ENCODE measurements at places on chromosomes 7 and 10.
A peak's percentile ranks its signal among the peaks of the same experiment; 100 is the strongest.

GRCh38 chr7:68821846-68822245, 776.4 kb upstream of the AUTS2 start:
- DNase-seq: no peak

GRCh38 chr10:98610301-98610700, 163.6 kb upstream of the HPS1 start:
- DNase-seq: no peak

- DNase-seq: no peak
Measured at GRCh38 chr10:70337201-70337651, 45.2 kb downstream of the LRRC20 start.

DNA sequence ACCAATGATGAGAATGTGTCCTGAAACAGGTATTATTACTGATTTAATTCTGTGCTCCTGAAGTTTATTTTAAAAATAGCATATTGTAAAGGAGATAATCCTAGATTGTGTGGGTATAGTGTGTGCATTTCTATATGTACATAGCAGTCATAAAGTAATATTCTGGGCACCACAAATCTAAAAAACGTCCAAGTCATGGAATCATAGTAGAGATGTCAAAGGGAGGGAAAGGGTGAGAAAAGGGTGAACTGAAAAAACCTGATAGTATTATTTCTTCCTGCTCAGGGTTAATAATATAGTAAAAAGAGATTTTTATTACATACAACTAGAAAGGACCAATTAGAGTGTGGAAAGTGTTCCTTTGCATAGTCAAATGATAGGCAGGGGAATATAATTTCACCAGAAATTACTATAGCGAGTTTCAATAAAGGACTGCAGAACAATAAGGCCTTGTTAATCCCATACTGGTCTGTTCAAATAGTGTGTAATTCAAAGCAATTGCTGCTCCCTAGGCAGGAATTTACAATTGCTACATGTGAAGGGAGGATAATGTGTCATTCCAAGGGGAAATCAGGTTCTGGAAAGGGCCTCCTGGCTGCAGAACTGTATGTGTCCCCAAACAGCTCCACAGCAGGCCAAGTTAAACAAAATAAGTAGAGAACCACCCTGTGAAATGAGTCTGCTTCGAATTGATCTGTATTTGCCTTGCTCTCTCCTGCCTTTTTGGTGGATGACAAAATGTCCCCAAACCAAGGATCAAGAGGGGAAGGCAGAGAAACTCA, 42.5 kb upstream of the KMT2E start:
- DNase-seq: no peak

GRCh38 chr7:148464947-148465346, 125.6 kb upstream of the C7orf33 start:
- DNase-seq: no peak

DNA sequence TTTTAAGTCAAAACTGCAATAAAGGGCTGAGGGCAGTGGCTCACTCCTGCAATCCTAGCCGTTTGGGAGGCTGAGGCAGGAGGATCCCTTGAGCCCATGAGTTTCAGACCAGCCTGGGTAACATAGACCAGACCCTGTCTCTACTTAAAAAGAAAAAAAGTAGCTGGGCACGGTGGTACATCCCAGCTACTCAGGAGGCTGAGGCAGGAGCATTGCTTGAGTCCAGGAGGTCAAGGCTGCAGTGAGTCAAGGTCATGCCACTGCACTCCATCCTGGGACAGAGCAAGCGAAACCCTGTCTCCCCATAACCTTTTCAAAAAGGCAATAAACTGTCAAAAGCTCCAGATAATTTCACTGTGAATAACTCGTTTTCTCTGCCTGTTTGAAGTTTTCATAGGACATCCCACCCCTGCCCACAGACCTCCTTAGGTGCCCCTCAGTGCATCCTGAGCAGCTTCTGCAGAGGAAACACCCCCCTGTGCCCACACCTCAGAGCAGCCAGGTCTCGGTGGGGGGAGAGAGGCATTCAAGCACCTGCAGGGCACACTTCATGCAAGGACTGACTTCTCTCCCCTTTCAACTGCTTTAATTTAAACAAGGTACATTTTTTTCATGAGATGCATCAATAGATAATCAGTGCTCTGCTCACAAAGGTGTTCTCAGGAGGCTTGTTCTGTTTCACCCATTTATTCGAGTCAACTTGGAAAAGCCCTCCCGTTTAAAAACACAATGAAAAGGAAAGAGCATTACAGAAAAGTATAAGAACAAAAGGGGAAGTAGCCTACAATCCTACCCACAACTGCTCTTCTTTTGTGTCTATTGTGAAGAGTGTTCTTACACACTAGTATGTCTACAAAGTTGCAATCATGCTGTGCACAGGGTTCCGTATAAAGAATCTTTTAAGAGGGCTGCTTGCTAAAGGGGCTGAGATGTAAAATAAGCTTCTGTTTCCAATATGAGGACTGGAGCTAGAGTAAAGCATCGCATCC, 104.9 kb downstream of the KMT2E start:
- no peak for DNase-seq

DNA sequence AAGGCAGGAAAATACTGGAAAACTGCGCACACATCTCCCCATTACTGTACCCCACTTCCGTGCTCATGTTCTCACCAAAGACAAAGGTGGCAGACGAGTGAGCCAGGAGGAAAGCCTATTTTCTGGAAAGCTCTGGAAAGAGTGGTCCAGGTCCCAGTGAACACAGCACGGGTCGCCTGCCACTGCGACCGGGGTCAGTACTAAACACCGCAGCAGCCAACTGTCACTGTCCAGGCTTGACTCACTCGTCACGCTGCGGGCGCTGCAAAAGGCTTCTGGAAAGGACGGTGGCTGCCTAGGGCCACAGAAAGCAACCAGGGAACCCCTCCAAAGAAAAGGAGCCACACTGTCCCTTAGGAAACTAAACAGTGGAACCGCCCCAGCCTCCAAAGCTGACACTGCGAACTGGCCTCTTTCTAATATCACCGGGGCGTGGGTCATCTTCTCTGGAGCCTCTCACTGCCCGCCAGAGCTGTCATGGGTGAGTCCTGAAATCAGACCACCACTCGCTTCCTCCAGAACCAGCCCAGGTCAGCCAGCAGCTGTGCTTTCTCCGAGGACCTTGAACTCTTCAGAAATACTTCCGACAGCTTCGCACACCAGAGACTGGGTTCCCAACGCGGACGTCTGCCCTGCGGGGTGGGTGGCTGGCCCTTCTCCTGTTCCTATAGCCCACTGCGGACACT, 4.0 kb downstream of the RADIL start:
- DNase-seq: no peak

DNA sequence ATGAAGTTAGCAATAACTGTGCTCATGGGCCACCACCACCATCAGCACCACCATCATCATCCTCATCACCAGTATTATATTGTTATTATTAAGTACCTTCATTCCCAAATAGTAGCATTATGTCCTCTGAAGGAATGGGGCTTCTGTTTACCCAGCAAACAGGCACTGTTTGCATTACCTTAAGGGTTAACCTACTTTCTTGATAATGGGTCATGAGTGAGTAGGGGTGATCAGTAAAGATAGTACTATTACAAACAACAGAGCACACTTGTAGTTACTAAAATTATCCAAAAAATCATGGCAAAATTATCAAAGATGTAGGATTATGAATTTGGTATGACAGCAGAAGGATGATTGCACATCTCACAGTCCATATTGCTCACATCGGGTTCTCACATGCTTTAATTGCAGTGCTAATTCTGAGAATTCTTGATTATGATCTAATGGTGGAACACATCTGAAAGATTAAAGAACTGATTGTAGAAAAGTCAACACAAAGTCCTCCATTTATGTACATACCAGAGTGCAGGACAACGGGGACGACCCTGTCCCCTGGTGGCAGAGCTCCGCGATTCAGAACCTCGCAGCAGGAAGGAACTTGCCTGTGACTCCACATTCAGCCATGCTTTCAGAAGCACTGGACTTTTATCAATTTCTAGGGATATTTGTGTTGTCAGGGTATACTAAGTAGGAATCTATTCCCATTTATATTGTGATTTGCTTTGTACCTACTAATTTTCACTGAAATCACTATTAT, 31.0 kb downstream of the PDE1C start:
- no peak for DNase-seq

DNA sequence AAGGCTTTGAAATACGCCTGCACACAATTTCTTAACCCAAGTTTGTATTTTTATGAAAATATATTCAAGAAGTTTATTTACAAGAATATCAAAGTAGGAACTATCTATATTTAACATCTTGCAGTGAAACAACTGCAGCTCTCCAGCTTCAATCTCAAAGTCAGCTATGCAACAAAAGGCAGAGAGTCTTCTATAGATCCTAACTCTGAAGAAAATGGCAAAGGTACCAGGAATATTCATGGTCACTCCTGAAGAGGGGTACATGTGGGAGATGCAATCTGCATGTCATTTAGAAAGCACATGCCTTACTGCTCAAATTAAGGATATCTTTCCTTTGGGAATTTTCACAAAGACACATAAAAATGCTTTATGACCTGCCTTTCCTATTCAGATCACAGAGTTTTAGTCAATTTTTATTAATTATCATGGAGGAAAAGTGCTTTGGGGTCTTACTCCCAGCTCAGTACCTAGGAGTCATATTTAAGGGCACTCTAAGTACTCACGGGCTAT, 1.5 kb downstream of the ANK3 start:
- no peak for DNase-seq

GRCh38 chr7:146053492-146053891, 63.1 kb upstream of the CNTNAP2 start:
- DNase-seq: no peak

- peak; percentile 27 for DNase-seq
Measured at GRCh38 chr10:110893559-110894179, 21.9 kb downstream of the PDCD4 start.

DNA sequence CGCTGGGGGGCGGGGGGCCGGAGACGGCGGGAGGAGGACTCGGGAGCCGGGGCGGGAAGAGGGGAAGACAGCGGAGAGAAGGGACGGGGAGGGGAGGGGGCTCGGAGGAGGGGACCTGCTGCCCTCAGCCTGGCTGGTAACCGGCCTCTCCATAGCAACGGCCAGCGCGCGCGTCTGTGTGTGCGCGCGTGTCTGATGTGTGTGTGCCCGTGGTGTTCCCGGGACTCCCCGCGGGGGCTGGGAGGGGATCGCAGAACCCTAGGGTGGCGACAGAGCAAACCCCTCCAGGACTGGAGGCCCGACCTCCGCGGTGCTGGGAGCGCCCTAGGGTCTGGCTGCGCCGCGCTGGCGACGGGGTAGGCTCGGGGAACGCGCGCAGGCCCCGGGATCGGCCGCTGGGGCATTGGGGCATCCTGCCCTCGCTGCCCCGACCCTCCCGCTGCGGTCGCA, 356.3 kb downstream of the DNAJB6 start:
- no peak for DNase-seq

GRCh38 chr10:26090026-26090425, 126.5 kb upstream of the GAD2 start:
- DNase-seq: no peak

- DNase-seq: no peak
Measured at GRCh38 chr10:29746080-29746797, 111.5 kb upstream of the SVIL start.

- DNase-seq: no peak
Measured at GRCh38 chr7:1540776-1541271, 10.3 kb downstream of the MAFK start.

- DNase-seq: no peak
Measured at GRCh38 chr10:98577168-98577567, 130.4 kb upstream of the HPS1 start.

- no peak for DNase-seq
Measured at GRCh38 chr7:8585591-8585990, 152.2 kb downstream of the NXPH1 start.

Measured in DMS153 (cell line).